Stimulated activated CD4-positive, alpha-beta T cell treated with anti-CD3 and anti-CD28 coated beads, Interleukin-2, amount 100 ng/mL, for 24 hours (primary cell): ENCODE measurements at places on chromosomes 1 and 21.

DNA sequence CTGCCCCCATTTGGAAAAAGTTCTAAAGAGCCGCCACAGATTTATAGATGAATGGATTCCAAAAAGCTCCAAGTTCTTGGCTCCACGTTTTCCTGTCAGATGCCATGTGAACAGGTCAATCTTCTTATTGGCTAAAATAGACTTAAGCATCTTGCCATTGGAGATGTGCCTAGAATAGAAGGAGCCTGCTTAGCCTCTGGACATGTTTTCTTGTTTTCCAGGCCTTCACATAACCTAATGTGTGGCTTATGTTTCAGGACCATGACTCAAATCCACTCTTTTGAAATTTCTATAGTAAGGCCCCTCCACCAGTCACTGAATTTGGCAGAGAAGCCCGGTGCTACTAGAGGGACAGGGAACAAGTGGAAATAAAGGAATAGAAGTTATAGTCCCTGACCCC lies 31.5 kb downstream of the PHC2 start:
- no peak for DNase-seq

DNA sequence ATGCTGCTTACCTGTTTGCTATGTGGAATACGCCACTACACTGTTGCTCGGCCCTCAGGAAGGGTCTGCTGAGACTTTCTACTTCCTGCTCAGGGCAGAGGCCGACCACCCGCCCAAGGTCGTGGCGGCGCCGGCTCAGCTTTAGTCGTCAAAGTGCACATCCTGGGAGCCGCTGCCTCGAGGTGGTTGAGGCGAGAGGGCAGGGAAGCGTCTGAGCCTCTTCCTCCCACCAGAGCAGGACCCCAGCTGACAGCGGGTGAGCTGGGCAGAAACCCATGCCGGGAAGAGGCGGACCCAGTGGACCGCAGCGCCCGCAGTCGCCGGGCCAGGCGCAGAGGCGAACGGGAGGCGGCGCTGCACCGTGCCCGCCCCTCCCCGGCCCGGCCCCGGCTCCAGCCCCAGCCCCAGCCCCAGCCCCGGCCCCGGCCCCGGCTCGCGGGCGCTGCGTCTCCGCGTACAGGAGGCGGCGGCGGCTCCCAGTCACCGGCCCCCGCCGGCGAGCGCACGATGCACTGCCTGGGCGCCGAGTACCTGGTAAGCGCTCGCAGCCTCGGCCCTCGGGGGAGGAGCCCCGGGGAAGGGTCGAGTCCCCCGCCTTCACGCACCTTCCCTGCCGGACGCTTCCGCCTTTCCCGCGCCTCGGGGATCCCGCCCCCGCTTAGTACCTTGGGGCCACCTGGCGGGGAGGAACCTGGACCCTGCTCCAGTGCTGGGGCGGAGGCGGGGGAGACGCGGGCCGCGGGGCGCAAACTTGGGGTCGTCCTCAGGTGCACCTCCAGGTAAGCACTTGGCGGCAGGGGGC lies at the start of gene SLC44A3:
Gene SLC44A3 (plus strand): TSS at position 413 of the 802 bp plus-strand sequence. CDS start 95 bp downstream, at position 508.
- peak; percentile 19 for DNase-seq

- no peak for DNase-seq
Observed at GRCh38 chr1:205353612-205354011, 3.1 kb downstream of the KLHDC8A start.

DNA sequence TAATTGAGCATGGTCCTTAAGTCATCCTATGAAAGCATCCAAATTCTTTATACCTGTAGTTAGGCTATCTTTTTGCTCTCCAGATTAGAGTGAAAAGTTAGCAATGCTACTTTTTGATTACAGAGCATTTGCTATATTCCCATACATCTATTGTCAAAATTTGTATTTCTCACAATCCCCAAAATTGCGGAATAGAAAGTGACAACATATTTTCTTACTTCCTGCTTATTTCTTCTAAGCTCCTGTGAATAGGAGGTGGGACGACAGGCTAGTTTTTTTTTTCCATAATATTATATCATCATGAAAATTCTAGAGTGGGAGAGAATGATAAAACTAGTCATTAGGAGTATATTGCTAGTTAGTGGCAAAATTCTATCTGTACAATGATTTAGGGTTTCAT lies 264.0 kb upstream of the DPYD start:
- DNase-seq, result no peak

GRCh38 chr1:171484760-171485374 lies 463 bp upstream of the PRRC2C start:
- no peak for DNase-seq

GRCh38 chr1:64139877-64140276 lies 63.5 kb upstream of the UBE2U start:
- DNase-seq, result no peak

GRCh38 chr1:205794011-205794730 lies 18.8 kb downstream of the SLC41A1 start:
- DNase-seq, result no peak

DNA sequence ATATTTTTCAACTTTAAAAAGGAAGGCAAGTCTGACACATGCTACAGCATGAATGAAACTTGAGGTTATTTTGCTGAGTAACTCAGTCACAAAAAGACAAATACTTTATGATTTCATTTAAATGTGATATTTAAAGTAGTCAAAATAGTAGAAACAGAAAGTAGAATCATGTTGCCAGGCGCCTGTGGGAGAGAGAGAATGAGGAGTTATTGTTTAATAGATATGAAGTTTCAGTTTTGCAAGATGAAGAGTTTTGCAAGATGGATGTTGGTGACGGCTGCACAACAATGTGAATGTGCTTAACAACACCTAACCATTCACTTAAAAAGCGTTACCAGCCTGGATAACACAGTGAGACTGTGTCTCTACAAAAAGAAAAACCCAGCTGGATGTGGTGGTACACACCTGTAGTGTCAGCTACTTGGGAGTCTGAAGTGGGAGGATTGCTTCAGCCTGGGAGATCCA lies 20.7 kb upstream of the ATP1A1 start:
- DNase-seq, result no peak

GRCh38 chr21:29753216-29753615 lies 186.6 kb downstream of the GRIK1 start:
- DNase-seq, result no peak

DNA sequence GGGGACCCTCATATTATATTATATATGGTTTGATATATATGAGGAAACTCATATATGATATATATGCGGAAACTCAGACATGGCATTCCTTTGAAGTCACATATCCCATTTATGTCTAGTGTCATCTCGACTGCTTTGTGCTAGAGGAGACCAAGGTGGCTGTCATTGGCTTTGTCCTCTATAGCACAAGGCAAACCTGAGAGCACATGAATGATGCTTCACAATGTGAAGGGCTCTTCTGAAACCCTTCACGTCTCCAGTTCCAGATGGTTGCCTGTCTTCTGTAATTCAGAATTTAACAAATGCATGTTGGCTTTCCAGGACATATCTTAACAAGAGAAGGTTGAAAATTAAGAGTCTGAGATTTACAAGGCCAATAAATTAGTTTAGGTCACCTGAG lies 303.6 kb downstream of the BARHL2 start:
- DNase-seq, result no peak

DNA sequence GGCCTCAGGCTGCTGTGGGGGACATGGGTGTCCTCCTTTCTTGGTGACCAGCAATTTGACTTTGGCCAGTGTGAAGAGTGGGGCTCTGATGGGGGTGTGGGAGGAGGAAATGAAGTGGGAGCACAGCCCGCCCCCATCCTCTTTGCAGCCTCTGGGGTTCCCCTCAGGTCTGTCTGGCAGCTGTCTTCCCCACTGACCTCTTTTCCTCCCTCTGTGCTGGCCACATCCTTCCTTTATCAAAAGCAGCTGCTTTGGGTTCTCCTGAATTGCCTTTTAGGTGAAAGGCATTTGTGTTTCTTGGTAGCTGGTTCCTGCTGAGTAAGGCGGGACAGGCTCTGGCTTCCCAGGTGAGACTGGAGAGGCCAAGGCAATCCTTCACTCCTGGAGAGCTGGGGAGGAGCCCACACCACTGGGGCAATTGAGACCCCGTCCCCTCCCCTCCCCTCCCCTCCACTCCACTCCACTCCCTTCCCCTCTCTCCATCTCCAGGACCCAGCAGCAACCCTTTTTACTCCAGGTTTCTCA lies 24.9 kb downstream of the PCAT6 start:
- DNase-seq, result peak; percentile 4

DNA sequence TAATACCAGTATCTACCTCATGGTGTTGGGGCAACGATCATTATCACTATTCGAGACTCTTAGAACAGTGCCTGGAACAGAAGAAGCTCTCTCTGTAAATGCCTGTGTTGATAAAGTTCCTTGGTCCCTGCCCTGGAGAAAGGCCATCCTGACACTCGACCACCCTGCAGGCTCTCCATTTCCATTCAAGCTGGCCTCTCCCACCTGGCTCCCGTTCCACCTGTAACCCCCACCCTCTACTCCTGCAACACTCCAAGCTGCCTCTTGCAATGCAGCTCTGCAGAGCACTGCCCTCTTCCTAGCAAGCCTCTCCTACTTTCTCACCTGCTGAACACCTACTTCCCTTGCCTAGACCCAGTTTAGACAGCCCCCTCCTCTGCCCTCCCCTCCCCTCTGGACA lies 6.1 kb downstream of the SPOCD1 start:
- no peak for DNase-seq

DNA sequence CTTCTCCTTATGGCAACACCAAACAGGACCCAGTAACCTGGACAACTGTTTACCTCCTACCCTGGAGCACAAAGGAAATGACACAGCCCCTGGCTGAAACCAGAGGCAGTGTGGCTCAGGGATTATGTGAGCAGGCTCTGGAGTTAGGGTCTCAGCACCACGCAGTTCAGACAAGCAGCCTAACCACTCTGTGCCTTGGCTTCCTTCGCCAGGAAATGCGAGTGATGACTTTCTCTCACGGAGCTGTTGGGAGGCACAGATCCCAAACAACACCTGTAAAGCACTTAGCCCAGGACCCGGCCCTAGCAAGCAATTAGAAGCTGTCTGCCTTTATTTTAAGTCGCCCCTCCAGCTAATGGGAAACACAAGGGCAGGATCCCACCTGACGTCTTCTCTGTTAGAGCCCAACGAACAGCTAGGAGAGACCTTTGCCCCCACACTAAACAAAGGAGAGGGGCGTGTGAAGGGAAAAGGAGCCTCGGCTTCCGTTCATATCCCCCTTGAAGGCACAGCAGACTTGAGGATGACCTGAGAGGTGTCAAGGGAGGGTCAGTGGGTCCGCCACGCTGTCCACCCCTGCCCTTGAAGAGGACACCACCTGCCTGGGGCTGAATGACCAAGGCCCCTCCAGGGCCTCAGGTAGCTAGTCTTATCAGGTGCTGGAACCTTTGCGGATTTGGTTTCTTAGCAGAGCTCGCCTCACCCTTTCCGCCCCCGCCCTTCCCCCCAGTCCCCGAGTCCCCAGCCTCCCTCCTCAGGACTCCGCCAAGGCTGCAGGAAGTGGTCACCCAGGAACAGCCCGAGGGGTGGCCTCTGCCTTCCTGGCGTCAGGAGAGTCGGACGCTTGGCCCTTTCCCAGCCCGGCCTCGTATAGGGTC lies 860 bp downstream of the TMEM63A start:
- DNase-seq, result peak; percentile 46

DNA sequence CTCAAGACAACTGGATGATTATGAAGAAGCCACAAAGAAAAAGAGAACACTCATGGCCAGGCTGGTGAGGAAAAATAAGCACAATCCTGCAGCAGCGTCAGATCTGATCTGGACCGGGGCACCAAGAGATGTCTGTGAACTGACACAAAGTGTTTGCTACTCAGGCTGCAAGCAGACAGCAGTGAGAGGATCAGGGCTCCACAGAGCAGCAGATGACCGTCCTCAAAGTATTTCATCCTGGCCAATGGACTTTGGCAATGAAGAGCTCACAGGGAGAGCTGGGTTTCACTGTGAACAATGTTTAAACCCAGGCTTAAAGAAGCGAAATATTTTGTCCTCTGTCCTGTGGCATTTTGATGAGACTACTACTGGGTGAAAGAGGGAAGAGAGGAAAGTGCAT lies 299.2 kb downstream of the GPATCH2 start:
- DNase-seq, result no peak

- no peak for DNase-seq
Observed at GRCh38 chr1:219039682-219040154, 134.0 kb upstream of the LYPLAL1 start.

GRCh38 chr1:60753036-60753900 lies 329.1 kb upstream of the NFIA start:
- DNase-seq, result no peak

DNA sequence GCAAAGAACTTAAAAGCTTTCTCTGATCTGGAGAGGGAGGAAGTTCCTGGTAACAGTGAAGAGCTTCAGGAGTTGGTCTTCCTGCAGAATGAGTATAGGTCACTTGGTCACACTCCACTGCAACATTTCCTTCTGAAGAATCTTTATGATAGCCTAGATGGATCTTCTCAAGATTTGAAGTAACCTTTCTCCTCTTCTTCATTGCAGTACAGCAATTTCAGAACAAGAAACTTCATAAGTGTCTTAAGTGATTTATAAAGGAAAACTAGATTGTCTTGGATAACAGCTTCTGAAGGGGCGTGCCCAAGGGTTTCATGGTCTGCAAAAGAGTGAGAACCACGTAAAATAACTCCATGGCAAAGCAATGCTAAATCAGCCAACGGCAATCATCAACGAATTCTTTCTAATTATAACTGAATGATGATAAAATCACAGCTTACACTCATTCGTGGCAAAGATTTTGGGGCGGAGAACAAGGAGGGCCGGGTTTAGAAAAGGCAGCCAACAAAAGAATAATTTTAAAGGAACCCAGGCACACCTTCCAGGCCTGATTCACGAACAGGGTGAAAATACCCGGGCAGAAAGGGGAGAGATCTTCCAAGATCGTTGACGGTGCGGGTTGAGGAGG lies 53.9 kb upstream of the ASPM start:
- DNase-seq, result no peak

DNA sequence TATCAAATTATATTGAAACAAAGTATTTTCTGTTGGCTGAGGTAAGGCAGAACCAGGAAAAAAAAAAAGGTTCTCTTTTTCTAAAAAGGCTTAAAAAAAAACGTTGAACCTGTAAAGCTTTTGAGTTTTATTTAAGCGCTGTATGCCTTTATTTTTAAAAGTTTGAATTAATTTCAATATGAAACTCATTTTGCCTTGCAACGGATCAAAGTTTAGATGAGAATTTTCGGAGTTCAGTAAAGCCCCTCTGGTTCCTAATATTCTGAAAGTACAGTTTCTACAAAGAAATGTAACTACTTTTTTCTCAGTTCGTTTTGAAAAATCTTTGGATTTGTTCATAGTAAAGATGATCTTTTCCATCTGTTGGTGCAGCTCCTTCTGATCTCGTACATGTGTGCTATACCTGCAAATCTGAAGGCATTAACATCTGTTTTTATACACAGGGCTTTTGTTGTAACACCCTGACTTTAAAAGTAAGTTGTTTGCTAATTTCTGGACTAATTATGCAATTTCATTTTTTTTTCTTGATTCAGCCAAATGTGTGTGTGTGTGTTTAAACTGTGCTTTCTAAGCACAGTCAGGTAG lies 1.7 kb downstream of the ZBTB18 start:
- no peak for DNase-seq

- no peak for DNase-seq
Observed at GRCh38 chr1:27299385-27300271, 22.3 kb upstream of the TMEM222 start.
